Pulmonary artery endothelial cell (primary cell): ENCODE measurements at places on chromosomes 12 and 14.
A peak's percentile ranks its signal among the peaks of the same experiment; 100 is the strongest.

DNA sequence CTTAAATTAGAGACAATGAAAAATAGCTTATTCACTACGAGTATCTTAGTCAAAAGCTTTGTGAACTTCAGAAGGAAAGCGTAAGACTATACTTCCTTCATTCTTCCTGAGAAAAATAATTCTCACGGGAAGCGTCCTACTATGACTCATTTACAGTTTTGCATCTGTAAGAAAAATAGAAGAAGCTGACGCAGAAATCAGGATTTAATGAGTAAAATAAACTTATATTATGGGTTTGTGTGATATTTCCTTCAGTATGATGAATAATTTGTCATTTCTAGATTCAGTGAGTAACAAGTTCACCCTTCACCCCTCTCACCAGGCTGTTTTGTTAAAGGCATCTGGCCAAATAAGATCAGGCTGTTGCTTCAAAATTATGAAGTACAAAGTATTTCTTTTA lies 17.8 kb upstream of the PDE3A start:
- DNase-seq, result peak; percentile 87

DNA sequence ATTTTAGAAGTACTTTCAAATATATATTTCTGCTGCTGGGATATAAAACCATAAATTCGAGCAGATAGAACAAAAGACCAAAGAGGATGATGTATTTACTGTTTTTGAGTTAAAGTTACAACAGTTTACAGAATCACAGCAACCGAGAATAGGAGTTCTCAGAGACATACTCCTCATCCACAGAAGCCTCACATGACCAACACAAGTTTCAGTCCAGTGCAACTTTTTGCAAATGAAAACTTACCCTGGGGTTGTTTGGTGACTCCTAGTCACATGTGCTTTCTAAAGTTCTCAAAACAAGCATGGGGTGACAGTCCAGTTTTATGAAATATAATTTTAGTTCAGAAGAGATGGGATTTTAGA lies 117.1 kb downstream of the PRKCH start:
- DNase-seq, result no peak

- DNase-seq, result no peak
Measured at GRCh38 chr12:109057376-109057775, 5.0 kb downstream of the USP30 start.

DNA sequence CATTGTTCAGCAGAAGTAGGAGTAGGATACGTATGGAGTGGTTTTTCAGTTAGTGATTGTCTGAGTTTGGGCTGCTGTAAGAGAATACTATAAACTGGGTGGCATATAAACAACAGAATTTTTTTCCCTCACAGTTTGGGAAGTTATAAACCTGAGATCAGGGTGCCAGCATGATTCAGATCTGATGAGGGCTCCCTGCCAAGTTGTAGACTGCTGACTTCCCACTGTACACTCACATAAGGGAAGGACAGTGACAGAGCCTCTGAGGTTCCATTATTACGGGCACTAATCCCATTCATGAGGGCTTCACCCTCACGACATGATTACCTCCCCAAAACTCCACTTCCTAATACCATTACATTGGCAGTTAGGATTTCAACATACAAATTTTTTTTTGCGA lies 50.7 kb downstream of the ACSM4 start:
- peak; percentile 10 for DNase-seq

- DNase-seq, result peak; percentile 32
Measured at GRCh38 chr12:30725739-30726138, 29.0 kb downstream of the CAPRIN2 start.

DNA sequence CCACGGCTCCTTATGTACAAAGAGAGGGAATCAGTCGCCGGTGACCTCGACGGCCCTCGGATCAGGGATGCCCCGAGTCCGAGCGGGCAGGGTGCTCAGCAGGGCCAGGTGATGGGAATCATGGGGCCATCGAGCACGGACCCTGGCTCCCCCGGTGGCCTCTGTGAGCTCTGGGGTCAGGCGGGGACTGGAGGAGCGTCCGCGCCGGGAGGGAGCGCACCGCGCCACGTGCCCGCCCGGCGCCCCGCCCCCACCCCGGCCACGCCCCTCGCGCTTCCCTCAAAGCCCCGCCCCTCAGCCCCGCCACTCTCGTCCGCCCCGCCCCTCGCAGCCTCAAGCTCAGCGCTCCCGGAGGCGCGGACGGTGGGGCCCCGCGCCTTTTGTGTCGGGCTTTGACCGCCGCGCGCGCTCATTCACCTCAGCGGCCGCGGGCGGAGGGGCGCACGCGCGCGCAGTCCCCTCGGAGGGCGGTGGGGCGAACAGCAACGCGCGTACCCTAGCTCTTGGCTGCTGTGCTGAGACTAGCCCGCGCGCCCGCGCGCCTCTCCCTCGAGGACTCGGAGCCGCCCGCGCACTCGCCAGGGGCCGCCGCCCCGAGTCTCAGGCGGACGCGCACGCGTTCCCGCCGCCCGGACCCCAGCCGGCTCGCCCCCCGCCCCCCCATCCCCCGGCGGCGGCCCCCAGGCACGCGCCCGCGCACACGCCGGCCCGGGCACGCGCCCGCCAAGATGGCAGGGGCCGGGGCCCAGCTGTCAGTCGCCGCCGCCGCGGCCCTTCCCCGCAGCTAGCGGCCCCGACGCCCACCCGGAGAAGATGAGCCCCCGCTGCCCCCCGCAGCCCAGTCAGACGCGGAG lies 93.9 kb upstream of the EVL start:
- peak; percentile 47 for DNase-seq
